ENCODE measurements at places on chromosomes 7 and 10. TPM values are rescaled to one million over a fixed set of nuclear protein-coding genes. Genes with fewer than 3 reads are reported as not detected.

PNLIPRP2 gene
- total RNA-seq = not detected

SPDYE9 gene
- total RNA-seq = not detected

HSPB1 gene
- 451 TPM for total RNA-seq

FLNC gene
- total RNA-seq = 98.9 TPM

NFKB2 gene
- total RNA-seq = 52.1 TPM

MSS51 gene
- total RNA-seq = 0.39 TPM

GRM3 gene
- total RNA-seq = not detected

LRRC18 gene
- not detected for total RNA-seq

RSPH10B2 gene
- not detected for total RNA-seq

HACD1 gene
- total RNA-seq = 7.8 TPM

LARP4B gene
- 32.8 TPM for total RNA-seq

AGAP9 gene
- 1.3 TPM for total RNA-seq

LSM8 gene
- 35.0 TPM for total RNA-seq

CNPY1 gene
- not detected for total RNA-seq

SYT15B gene
- 0.24 TPM for total RNA-seq

SLC18A3 gene
- not detected for total RNA-seq

SPACDR gene
- total RNA-seq = not detected

FAM171A1 gene
- 25.1 TPM for total RNA-seq

SORBS1 gene
- total RNA-seq = 0.16 TPM

C10orf62 gene
- not detected for total RNA-seq

IDE gene
- 23.3 TPM for total RNA-seq

SLC13A1 gene
- total RNA-seq = not detected

SPDYE2 gene
- total RNA-seq = not detected

CADPS2 gene
- total RNA-seq = 6.2 TPM

ZNF425 gene
- total RNA-seq = 1.6 TPM

GNGT1 gene
- not detected for total RNA-seq

BMPER gene
- total RNA-seq = 7.4 TPM

FAM13C gene
- 1.9 TPM for total RNA-seq

CYP3A7 gene
- 1.0 TPM for total RNA-seq

Data from epithelial cell of alveolus of lung (primary cell).